Spleen (tissue), 13 donors: ENCODE measurements at places on chromosomes 5 and 9. TPM values are rescaled to one million over a fixed set of nuclear protein-coding genes. Genes with fewer than 3 reads are reported as not detected.
A peak's percentile ranks its signal among the peaks of the same experiment; 100 is the strongest.

The SLCO6A1 gene
- not detected for polyA plus RNA-seq

DNA sequence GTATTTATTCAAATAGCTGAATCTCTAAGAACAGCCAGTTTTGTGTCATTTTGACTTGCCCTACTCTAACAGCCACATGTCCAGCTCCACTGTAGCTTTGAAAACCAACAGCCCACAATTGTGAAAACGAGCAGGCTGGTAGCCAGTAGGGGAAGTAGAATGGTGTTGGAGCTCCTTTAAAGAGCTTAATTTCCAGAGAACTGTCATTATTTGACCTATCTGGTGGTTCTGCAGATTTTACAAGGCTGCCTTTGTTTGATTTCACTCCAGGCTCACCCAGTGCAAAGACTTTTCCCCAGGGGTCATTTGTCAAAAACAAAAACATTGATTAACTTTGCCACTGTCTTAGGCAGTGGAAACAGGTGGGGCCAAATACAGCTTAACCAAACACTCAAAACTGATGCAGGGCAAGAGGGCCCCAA, 3.2 kb upstream of the PJA2 start:
- no peak for DNase-seq

The PCDHB5 gene
- polyA plus RNA-seq: 0.20 TPM

GRCh38 chr5:112616812-112617547, 120.7 kb upstream of the APC start:
- no peak for DNase-seq

GRCh38 chr5:177486256-177486655, 11.1 kb downstream of the PDLIM7 start:
- no peak for DNase-seq

The RAI14 gene
- 36.3 TPM for polyA plus RNA-seq

The TEX10 gene
- polyA plus RNA-seq: 10.8 TPM

GRCh38 chr9:113579283-113580040, 115.9 kb downstream of the RGS3 start:
- peak; percentile 93 for DNase-seq

The GOLM1 gene
- polyA plus RNA-seq: 17.9 TPM
